Left cardiac atrium (tissue), 4 donors: ENCODE measurements at places on chromosomes 12 and 14. TPM values are rescaled to one million over a fixed set of nuclear protein-coding genes. Genes with fewer than 3 reads are reported as not detected.

The CELA1 gene
- total RNA-seq = not detected

The B4GALNT1 gene
- total RNA-seq = 3.3 TPM

The PXMP2 gene
- 32.7 TPM for total RNA-seq

The MYO1H gene
- total RNA-seq = 2.0 TPM

The NPFF gene
- total RNA-seq = not detected

The CLEC4E gene
- 2.5 TPM for total RNA-seq

The SLC8A3 gene
- total RNA-seq = 5.9 TPM

DNA sequence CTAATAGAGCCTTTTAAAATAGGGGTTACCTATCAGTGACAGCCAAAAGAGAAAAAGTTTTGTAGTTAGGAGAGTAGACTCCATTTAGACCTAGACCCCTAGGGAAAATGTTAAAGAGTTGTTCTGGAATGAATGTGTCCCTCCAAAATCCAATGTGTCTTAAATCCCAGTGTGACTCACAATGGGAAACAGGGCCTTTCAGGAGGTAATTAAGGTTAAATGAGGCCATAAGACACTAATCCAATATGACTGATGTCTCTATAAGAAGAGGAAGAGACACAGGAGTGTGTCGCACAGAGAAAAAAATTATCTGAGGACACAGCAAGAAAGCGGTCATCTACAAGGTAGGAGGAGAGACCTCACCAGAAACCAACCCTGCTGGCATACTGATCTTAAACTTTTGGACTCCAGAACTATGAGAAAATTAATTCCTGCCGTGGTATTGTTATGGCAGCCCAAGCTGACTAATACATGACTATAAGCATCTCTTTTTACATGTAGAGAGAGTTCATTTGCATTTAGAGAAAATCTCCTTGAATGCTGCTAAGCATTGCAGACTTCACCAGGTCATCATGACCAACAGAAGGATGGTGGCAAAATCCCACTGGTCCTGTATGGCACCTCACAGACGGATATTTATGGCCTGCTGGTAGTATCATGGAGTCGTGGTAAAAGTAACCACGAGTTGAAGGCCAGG lies 259.6 kb upstream of the TMTC1 start:
- DNase-seq = no peak

- DNase-seq = no peak
Measured at GRCh38 chr12:120252071-120252906, 13.2 kb downstream of the PXN start.

GRCh38 chr14:91873471-91874415 lies 6.4 kb upstream of the TC2N start:
- DNase-seq = no peak

DNA sequence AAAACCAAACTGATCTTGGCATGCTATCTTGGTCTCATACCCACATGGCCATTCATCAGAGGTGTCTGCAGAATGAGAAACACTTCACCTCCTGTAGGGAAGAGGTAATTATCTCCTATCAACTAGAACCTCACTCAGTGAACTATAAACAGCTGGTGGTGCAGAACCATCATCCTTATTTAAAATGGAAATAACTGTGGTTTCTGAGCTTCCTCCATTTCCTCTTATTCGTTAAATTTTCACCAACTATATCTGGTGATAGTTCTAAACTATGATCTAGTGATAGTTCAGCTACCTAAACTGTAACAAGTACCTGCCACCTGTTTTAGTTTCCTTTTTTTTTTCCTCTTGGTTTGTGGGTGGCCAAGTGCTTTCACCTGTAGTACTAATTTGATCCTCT lies 218.5 kb downstream of the FUT8 start:
- no peak for DNase-seq

DNA sequence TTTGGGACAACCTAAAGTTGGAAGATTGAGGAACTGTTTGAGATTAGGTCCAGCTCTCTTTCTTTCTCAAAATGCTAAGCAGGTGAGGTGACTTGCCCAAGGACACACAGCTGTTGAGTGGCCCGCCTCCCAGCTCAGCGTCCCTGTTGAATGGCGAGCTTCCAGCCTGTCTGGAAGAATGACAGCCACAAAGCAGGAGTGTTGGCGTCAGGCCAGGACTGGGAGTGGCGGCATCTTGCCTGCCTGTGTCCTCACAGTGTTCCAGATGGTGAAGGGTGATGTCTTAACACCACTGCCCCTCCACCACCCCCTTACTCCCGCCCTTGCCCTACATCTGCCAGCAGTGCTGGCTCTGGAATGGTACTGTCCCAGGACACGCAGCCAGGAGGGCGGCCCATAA lies 4.4 kb upstream of the CEBPE start:
- peak; percentile 82 for DNase-seq

GRCh38 chr14:59580911-59581310 lies 4.3 kb upstream of the CCDC175 start:
- no peak for DNase-seq

- no peak for DNase-seq
Measured at GRCh38 chr14:72451054-72451972, 442.6 kb downstream of the DPF3 start.

DNA sequence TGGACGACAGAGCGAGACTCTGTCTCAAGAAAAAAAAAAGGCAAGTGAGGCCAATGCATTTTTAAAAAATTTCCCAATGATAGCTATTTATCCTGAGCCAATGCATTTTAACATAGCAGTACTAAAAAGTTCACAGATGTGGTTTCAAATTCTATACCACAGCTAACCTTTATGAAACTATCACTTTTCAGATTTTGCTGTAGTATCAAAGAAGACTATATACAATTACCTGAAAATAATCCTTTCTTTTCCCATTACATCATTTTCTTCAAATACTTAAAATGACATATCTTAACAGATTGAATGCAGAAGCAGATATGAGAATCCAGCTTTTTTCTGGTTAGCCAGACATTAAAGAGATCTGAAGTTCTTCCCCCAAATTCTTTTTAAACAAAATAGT lies 13.2 kb downstream of the ATF7 start:
- no peak for DNase-seq

GRCh38 chr12:31316891-31317290 lies 9.1 kb downstream of the SINHCAF start:
- no peak for DNase-seq

GRCh38 chr14:101121508-101122139 lies 218.1 kb upstream of the RTL1 start:
- peak; percentile 10 for DNase-seq

DNA sequence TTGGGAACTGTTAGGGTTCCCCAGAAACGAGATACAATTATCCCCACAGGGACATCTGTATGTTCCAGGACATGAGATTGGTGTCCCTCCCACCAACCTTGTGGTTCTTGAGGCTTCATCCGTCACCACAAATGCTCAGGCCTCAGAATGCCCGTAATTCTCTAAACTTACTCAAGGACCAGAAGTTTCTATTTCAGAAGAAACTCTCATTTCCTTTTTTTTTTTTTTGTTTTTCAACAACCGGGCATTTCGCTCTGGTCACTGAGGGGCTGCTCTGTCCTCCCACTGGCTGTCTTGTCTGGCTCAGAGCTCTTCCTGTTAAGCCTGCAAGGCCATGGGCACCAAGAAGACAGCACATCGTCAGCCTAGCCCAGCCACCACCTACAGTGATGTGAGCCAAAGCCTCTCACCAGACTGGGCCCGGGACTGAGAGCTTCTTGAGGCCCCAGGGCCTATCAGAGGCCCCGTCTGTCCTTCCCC lies 36.2 kb downstream of the VDR start:
- DNase-seq = no peak

GRCh38 chr14:87869619-87870583 lies 123.1 kb downstream of the GALC start:
- no peak for DNase-seq

DNA sequence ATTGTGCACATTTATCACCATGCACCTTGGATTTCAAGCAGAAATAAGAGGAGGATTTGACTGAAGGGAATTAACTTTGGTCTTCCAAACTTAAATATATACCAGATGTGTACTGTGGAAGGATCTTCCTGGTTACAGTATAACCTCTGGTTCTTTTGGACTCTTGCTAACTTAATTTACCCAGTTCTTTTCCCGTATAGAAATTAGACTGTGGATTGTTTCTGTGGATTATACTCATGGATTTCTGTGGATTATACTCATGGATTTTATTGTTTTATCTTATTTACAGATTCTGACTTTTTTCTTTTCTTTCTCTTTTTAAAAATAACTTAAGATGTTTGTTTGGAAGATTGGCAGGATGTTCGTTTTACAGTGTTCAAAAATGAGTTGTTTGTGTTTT lies 215.3 kb downstream of the RAD51B start:
- DNase-seq = no peak

- no peak for DNase-seq
Measured at GRCh38 chr12:34341362-34341733, 319.1 kb downstream of the ALG10 start.

DNA sequence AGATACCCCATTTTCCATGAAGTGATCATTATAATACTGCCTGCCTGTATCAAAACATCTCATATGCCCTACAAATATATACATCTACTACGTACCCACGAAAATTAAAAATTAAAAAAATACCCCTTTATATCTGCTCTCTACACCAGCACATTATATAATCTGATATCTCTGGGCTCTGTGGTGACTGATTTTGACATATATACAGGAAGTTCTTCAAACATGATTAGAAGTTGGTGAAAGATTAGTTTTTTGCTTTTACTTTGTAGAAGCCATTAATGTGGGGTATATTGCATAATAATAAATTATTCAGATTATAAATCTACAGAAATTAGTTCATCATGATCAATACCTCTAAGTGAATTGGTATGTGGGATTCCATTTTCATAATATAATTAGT lies 126.7 kb upstream of the MDM1 start:
- no peak for DNase-seq
